ENCODE measurements at places on chromosomes 3 and 15. TPM values are rescaled to one million over a fixed set of nuclear protein-coding genes. Genes with fewer than 3 reads are reported as not detected.

DNA sequence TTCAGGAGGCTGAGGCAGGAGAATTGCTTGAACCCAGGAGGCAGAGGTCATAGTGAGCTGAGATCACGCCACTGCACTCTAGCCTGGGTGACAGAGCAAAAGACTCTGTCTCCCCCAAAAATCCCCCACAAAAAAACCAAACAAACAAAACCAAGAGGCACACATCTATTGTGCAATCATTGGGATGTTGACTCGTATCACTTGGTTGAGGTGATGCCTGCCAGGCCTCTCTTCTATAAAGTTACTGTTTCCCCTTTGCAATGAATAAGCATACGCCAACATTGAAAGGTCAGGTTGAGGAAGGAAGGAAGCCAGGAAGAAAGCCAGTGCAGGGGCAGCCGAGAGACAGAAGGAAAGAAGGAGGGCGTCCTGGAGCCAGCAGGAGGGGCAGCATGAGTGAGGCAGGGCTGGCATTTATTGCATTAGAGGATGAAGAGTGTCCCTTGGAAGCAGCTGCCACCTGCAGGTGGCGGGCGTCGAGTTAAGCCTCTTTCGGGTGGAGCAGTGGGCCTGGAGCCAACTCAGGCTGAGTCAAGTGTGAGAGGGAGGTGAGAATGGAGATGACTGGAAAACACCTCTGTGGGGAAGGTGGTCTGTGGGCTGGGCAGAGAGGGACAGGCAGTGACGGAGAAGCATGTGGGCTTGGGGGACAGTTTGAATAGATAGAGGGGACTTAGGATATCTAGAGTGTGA is 8.3 kb upstream of the CSPG4 start:
- DNase-seq, result no peak

- DNase-seq, result no peak
Observed at GRCh38 chr3:147940405-147941193, 531.4 kb downstream of the ZIC1 start.

- no peak for DNase-seq
Observed at GRCh38 chr3:37543666-37544065, 318.0 kb upstream of the CTDSPL start.

GRCh38 chr3:127833281-127834032 is 11.1 kb upstream of the MGLL start:
- DNase-seq, result no peak

DNA sequence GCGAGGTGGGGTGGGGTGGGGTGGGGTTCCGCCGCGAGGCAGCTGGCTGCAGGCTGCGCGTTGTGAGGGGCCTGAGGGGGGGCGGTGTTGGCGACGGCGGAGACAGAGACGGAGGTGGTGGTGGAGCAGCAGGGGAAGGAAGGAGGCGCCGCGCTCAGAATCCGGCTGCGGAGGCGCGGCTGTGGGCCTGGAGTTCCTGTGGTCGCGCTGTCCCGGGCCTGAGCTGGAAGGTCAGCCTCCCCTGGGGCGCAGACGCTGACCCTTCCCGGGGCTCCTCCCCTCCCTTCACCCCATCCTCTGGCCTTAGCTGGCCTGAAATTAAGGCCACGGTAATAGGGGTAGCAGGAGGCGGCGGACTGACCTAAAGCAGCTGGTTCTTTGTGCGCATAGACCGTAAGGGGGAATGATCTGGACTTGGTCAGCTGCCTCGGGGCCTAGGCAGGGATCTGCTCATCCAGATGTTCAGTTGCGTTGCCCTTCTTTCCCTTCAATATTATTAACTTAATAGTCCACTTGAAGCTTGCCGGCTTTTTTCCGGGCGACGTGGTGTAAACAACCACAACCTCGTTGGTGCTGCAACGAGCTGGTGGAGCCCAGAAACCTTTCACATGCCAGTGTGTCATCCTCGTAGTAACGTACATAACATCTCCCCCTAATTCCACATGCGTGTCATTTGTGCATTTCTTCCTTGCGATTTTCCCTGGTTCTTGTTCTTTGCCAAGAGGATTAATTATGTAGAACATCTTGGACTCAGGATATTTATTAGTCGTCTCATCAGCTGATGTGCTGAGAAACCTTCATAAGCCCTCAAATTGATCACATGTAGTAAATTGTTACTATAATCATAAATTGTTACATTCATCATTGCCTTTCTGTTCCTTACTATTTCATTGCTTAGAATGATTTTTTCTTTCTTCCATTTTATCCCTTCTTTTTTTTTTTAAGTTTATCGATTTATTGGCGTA is 626 bp downstream of the SEC62 start:
- DNase-seq, result no peak

GRCh38 chr3:73536952-73537351 is 87.8 kb downstream of the PDZRN3 start:
- no peak for DNase-seq

DNA sequence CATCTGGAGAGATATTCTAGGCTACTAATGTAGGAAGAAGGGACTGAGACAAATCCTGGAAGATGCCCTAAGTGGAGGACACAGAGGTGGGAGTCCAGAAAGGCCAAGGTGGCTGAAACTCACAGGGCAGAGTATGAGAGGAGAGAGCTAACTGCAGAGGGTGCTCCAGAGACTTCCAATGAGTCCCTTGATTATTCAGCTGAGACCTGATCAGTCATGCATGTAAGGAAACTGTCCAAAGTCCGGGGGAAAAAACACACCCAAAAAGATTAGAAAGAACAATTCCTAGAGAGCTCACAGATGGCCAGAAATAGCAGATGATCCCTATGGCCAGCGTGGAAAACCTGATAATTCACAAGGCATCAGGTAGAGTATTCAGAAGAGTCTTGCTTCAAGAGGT is 18.7 kb upstream of the FOXP1 start:
- DNase-seq, result no peak

DNA sequence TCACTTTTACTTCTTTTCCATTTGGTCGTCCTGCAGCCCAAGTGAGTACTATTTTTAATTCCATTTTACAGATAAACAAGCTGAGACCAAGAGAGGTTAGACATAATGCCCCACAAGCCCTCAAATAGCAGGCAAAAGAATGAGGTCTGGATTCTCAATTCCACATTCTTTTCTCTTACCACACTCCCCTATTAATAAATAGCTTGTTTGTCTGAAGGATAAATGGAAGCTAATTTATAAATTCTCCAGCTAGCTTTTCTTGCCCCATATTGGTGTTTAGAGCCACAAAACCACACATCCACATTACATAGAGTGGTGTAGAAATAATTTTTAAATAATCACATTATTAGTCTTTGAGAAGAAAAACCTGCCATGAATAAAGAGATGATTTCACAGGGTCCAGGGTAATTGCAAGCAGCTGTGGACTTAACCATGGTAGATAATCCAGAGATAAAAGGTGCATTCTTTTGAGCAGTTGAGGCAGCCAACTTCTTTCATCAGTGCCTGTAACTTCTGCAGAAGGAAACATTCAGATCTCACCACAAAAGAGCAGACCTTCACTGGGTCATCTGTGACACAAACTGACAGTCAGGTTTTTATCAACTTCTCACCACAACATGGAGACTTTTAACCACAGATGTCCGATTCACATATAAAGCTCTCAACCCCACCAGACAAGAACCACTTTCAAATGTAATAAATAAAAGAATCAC is 313.4 kb upstream of the STT3B start:
- DNase-seq, result peak; percentile 35

- no peak for DNase-seq
Observed at GRCh38 chr3:60017631-60018030, 967.8 kb upstream of the CFAP20DC start.

- DNase-seq, result no peak
Observed at GRCh38 chr3:126213379-126214028, 33.1 kb upstream of the ALDH1L1 start.

DNA sequence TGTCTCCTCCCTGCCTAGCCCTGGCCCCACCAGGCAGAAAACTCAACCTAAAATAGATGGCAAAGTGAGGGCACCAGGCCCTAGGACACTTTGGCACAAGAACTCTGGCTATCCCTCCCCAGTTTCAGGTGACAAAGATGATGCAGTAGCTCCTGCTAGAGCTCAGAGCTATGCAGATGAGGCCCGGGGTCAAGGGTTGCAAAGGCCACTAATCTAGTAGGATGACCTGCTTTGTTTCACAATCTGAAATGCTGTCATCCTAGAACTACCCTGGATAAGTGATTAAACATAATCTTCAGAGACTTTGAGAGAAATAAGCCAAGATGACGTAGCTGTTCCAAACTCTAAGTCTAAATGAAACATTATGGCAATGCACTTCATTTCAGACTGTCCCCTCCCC is 24.0 kb upstream of the PIK3R4 start:
- DNase-seq, result no peak

DNA sequence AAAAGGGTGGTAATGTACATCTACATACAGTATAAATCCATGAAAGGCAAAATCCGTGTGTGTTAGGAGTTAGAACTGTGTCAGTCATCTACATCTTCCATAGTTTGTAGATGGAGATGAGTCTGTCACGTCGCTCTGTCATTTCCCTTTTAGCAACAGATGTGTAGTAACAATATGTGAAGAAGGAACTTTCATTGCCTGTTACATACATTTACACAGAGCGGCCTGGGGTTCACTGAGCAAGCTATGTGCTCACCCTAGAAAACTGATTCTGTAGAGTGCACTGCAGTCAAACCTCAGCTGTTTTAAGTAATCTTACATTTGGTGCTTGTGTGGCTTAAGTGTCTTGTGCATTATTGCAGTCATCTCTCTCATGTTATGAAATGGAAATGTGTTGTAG is 41.6 kb upstream of the AP3B2 start:
- no peak for DNase-seq

DNA sequence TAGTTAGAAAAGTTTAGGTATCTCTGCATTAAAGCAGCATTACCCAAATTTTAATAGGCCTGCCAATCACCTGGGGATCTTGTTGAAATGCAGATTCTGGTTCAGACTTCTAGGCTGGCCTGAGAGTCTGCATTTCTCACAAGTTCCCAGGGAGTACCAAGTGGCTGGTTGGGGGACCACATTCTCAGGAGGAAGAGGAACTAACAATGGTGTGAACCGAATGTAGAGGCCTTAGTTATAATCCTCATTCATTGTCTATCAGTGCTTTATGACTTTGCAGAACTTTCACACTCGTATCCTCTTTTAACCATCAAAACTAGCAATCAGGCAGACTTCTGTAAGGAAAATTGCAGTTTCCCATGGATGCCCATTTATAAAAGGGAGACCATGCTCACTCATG is 38.2 kb upstream of the UBE2E1 start:
- DNase-seq, result no peak

- no peak for DNase-seq
Observed at GRCh38 chr3:147775411-147775810, 366.2 kb downstream of the ZIC1 start.

DNA sequence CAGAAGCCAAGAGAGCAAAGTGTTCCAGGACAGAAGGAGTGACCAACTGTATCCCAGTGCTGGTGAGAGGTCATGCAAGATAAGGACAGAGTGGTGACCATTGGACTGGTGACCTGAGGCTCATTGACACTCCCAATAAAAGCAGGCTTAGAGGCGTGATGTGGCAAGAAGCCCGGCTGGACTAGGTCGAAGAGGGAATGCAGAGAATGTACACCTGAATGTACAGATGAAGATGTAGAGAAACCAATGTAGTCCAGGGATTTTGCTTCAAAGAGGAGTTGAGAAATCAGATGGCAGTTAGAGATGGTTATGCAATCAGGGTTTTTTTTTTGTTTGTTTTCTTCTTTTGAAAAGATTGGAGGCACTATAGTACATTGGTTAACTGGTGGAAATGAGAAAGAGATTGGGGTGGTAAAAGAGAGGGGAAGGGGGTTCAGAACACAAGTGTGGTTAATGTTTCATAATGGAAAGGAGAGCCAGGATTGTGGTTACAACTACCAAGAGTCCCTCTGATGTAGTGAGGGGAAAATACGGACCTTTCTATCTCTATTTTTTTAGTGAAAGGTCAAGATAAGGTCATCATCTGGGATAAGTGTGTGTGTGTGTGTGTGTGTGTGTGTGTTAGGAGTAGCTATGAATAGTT is 23.3 kb downstream of the ST3GAL6 start:
- no peak for DNase-seq

DNA sequence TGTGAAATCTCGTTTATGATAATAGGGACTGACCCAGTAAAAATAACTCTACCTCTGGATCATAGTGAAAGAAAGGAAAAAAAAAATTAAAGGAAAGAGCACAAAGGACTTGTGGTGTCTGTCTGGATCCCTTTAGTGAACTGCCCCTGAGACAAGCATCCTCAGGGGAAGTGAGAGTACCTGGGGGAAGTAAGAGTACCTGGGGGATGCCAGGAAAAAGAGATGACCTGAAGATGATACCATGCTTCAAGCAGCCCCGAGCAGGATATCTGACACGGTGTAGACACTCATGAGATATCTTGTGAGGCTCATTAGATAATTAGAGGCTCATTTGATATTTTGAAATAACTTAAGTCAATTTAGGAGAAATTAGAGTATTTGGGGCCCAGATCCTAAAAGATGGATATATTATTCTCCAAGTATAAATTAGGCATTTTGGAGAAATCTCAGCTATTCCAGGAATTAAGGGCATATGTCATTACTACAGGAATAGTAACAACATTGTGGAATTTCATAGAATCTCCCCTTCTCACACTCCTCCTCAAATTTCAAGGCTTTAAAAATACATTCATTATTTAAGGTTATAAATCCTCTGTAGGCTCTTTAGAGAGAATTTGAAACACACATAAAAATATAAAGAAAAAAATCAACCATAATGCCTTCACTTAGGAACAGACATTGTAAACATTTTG is 36.3 kb upstream of the PSMD6 start:
- no peak for DNase-seq

DNA sequence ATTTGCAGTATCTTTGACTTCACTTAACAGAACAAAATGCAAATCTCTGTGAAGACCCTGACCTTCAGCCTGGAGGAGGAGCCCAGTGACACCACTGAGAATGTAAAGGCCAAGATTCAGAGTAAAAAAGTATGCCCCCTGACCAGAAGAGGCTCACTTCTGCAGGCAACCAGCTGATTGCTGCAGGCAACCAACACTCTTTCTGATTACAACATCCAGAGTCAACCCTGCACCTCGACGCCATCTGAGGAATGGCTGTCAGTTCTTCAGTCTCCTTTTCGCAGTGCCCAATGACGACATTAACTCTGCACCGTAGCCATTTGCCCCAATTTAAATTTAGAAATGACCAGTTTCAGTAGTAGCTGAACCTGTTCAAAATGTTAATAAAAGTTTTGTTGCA is 14.9 kb downstream of the ATP13A3 start:
- no peak for DNase-seq

GRCh38 chr15:92095693-92096092 is 242.2 kb downstream of the SLCO3A1 start:
- DNase-seq, result no peak

GRCh38 chr3:32002561-32003368 is 21.2 kb downstream of the ZNF860 start:
- DNase-seq, result no peak

- no peak for DNase-seq
Observed at GRCh38 chr3:3446251-3446650, 266.8 kb upstream of the CRBN start.

GRCh38 chr15:32908135-32908801 is 190.5 kb downstream of the GREM1 start:
- no peak for DNase-seq

GRCh38 chr15:45714590-45715488 is 80.0 kb downstream of the SQOR start:
- peak; percentile 11 for DNase-seq

Gene SHF
- 3.9 TPM for polyA plus RNA-seq

Gene DENND6A
- polyA plus RNA-seq, result 8.5 TPM

Gene NR2F2
- polyA plus RNA-seq, result 47.0 TPM

Gene HYAL1
- 0.10 TPM for polyA plus RNA-seq

Gene ECE2
- not detected for polyA plus RNA-seq

Gene FBXL2
- 19.1 TPM for polyA plus RNA-seq

Gene C3orf22
- not detected for polyA plus RNA-seq

Gene XIRP1
- 0.05 TPM for polyA plus RNA-seq

Gene ADPRH
- 1.6 TPM for polyA plus RNA-seq

Gene LNP1
- polyA plus RNA-seq, result 2.1 TPM

Gene ITPKA
- polyA plus RNA-seq, result 0.59 TPM

Gene SMCO1
- polyA plus RNA-seq, result not detected

Gene SLC41A3
- polyA plus RNA-seq, result 70.8 TPM

Gene BFSP2
- polyA plus RNA-seq, result not detected
